ENCODE measurements at places on chromosomes 4 and X.
A peak's percentile ranks its signal among the peaks of the same experiment; 100 is the strongest.

GRCh38 chr4:172631832-172632231 lies 536.8 kb upstream of the GALNT7 start:
- no peaks in the 10 kb centered on the region for H3K36me3 ChIP-seq

GRCh38 chr4:148575577-148575976 lies 133.4 kb upstream of the NR3C2 start:
- no peaks in the 10 kb centered on the region for H3K4me1 ChIP-seq
- H3K27me3 ChIP-seq = no peaks in the 10 kb centered on the region
- no peak overlapping the region for H3K27ac ChIP-seq
- H3K36me3 ChIP-seq = no peaks in the 10 kb centered on the region
- H3K4me3 ChIP-seq = no peak overlapping the region

DNA sequence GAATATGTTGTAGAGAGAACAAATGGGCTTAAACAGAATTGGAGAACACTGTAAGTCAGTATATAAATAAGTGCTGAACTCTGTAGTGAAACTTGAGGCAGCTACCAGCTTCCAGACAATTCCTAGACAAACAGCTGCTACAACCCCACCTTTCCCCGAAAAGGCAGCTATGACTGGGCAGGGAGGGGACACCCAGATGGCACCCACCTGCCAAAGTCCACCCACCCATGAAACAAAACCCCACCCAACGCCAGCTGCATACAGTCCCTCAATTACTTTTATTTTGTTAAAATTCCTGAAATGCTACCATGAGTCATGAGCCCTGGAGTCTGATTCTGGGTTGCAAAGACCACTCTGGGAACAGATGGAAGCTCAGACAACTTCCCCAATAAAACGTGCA lies 24.4 kb downstream of the RELL1 start:
- H3K27ac ChIP-seq = no peak overlapping the region
- no peak for DNase-seq

DNA sequence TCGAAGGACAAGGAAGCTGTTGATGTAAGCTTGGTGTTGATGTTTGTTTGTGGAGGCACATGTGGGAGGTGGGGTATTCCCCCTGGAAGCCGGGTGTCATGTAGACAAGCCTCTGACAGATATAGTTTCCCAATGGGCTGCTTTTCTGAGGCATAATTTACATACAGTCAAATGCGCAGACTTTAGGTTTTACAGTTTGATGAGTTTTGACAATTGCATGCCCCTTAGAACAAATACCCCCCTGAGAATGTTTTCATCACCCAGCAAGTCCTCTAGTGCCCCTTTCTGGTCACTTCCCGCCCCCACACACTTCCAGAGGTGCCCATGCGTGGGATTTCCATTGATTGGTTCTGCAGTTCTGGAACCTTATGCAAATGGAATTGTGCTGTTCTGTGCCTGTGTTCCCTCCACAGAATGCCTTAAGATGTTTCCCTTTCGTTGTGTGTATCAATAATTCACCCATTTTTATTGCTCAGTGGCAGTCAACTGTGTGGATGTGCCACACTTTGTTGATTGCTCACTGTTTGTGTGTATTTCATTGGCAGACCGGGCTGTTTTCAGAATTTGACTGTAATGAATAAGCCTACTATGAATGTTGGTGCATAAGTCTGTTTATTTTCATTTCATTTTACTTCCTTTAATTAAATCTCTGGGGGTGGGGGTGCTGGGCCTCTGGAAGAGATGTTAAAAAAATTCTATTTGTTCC lies 8.5 kb downstream of the EVC start:
- peaks cover 2% of the 10 kb centered on the region for H3K27me3 ChIP-seq
- no peak overlapping the region for H3K4me3 ChIP-seq
- no peaks in the 10 kb centered on the region for H3K36me3 ChIP-seq
- DNase-seq = no peak
- no peak overlapping the region for H3K27ac ChIP-seq

DNA sequence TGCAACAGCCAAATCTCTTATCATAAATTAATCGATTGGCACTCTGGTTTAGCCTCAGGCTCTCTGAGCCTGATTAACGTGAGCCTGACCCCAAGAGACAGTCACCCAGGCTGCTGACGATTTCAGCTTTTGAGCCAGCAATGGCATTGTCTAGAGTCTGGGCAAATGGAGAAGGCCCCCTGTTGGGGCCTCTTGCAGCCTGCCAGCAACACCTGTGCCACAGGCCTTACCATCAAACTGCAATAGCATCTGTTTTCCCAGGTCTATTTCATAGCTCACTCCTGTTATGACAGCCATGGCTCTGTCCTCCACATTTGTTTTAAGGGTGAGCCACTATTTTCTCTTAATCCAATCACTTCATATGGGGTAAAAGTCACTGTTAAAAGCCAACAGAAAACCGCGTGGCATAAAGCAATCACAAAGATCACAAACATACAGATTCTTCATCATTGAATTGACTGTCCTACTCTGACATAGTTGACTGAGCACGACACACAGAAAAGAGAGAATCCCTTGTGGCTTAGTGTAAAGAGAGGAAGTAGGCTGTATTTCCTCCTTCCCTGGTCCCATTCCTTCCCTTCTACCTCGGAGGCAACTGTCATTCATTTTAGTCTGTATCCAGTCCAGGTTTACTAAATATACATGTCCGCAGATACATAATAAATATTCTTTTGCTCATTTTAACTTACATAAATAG lies 47.8 kb downstream of the SLC9A7 start:
- peaks cover 11% of the 10 kb centered on the region for H3K36me3 ChIP-seq
- no peak overlapping the region for H3K4me3 ChIP-seq
- H3K27me3 ChIP-seq = no peaks in the 10 kb centered on the region

GRCh38 chr4:130336585-130337217 lies 1240.7 kb downstream of the C4orf33 start:
- H3K27me3 ChIP-seq = no peaks in the 10 kb centered on the region
- DNase-seq = no peak
- no peaks in the 10 kb centered on the region for H3K4me1 ChIP-seq
- H3K36me3 ChIP-seq = no peaks in the 10 kb centered on the region
- no peak overlapping the region for H3K4me3 ChIP-seq
- H3K27ac ChIP-seq = no peak overlapping the region

GRCh38 chr4:37531151-37531550 lies 155.0 kb downstream of the RELL1 start:
- H3K4me1 ChIP-seq = no peaks in the 10 kb centered on the region
- no peaks in the 10 kb centered on the region for H3K36me3 ChIP-seq
- H3K27me3 ChIP-seq = no peaks in the 10 kb centered on the region
- no peak for DNase-seq
- H3K4me3 ChIP-seq = no peak overlapping the region
- no peak overlapping the region for H3K27ac ChIP-seq

- peaks cover 18% of the 10 kb centered on the region for H3K36me3 ChIP-seq
- H3K27me3 ChIP-seq = no peaks in the 10 kb centered on the region
- H3K4me3 ChIP-seq = no peak overlapping the region
- DNase-seq = no peak
- H3K27ac ChIP-seq = no peak overlapping the region
Measured at GRCh38 chr4:148196164-148196563, 246.1 kb downstream of the NR3C2 start.

- no peaks in the 10 kb centered on the region for H3K36me3 ChIP-seq
- no peak overlapping the region for H3K4me3 ChIP-seq
- no peaks in the 10 kb centered on the region for H3K27me3 ChIP-seq
- H3K27ac ChIP-seq = no peak overlapping the region
- DNase-seq = no peak
Measured at GRCh38 chrX:87425618-87426017, 92.0 kb upstream of the KLHL4 start.

DNA sequence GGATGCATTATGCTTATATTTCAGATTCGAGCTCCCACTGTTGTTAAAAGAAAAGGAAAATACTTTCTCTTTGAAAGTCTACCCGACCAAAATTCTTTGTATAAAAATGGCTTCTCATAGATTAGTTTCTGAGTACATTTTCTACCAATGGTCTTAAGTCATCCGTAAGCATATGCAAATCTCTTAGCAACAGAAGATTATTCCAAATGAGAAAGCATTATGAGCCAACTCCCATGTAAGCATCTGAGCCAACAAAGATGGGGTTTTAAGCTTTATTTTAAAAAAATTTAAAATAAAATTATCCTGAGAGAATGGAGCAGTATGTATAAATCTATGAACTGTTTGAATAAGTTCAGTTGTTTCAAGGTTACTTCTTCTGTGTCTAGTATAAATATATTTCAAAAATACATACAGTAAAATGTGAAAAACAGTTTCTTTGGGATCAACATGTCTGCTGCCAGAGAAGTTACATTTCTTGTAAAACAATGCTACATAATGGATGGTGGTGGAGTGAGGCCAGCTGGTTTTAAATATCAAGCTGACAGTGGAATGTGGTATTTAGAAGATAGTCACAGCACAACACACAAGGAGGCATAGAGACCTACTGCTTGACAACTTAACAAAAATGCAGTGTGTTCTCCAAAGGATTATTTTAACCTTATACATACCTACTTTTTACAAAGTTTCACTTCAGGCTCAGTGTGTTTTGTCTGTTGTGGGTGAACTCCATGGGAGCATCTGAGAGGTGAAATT lies 199.5 kb upstream of the DIPK2B start:
- H3K27me3 ChIP-seq = no peaks in the 10 kb centered on the region
- peaks cover 4% of the 10 kb centered on the region for H3K4me1 ChIP-seq
- no peak for DNase-seq
- no peaks in the 10 kb centered on the region for H3K36me3 ChIP-seq
- no peak overlapping the region for H3K4me3 ChIP-seq

DNA sequence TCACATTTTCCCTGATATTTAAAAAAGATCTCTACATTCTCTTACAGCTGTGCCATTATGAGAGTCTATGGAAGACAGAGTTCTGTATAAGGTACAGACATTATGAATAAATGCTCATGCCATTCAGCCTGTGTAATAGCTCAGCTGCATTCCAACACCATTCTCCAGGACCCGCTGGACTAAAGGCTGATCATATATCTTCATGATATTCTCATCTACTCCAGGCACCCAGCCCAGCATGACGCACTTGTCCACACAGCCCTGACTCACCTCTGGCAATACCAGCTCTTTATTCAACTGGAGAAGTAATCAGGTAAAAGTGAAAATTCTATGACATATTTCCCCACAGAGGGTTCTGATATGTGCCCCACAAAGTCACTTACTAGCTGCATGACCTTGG lies 437.5 kb upstream of the FGF16 start:
- peaks cover 2% of the 10 kb centered on the region for H3K27me3 ChIP-seq
- peaks cover 5% of the 10 kb centered on the region for H3K4me1 ChIP-seq
- DNase-seq = no peak
- no peak overlapping the region for H3K4me3 ChIP-seq

DNA sequence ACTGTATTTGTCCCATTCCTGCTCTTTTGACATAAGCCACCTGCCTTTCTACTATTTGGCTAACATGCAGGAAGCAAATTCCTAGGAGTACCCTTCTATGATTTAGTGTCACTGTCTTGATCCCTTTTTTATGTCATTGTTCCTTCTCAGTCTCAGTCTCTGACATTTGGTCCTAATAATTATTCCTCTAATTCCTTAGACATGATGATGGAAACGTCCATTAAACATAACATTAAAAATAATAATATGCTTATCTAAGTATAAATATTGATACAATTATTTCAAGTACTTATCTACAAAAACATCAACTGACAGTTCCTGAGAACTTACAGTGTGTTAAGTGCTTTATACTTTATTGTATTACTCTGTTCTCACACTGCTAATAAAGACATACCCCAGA lies 857.0 kb upstream of the LCORL start:
- H3K27me3 ChIP-seq = no peaks in the 10 kb centered on the region
- no peak overlapping the region for H3K27ac ChIP-seq
- no peaks in the 10 kb centered on the region for H3K36me3 ChIP-seq
- no peak for DNase-seq
- H3K4me3 ChIP-seq = no peak overlapping the region

- DNase-seq = no peak
- no peak overlapping the region for H3K4me3 ChIP-seq
- no peaks in the 10 kb centered on the region for H3K27me3 ChIP-seq
- no peak overlapping the region for H3K27ac ChIP-seq
Measured at GRCh38 chrX:70527610-70528345, 83.1 kb downstream of the DLG3 start.

DNA sequence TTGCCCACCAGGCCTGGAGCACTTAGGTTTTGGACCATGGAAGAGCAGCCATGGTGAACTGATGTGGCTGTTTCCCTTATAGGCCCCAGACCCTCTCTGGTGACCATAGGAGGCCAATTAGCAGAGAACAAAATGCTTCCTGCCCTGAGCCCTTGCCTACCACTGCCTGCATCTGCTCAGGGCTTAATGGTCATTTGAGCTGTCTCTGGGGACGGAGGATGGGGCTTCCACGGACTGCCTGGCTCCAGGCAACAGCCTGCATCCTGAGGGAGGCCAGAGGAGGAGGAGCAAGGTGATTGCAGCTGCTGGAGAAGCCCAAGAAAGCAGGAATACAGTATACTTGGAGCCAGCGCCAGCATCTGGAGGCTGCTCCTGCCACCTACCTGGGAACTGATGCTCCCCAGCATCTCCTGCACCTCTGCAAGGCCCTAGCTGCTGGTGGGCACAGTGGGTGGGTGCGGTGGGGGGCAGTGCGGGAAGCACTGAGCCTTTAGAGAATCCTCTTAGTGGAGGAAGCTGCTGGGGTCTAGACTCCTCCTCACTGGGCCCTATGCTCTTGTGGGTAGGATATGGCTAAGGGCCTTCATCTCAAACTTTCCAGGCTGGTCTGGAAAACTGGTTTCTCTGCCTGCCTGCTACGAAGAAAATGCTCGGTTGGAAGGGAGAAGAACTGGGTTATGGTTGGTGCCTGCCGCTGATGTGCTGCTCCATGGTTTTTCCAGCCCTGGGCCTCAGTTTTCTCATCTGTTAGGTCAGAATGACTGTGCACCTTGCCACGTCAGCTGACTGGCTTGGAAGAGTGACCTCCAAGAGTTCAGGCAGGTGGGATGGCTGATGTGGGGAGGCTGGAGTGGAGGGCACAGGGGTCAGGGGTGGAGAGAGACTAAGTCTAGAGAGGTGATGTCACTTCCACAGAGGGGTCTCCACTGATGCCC lies 158.8 kb upstream of the PJA1 start:
- DNase-seq = no peak
- H3K27me3 ChIP-seq = no peaks in the 10 kb centered on the region
- H3K36me3 ChIP-seq = no peaks in the 10 kb centered on the region
- H3K27ac ChIP-seq = no peak overlapping the region
- H3K4me3 ChIP-seq = no peak overlapping the region
- no peaks in the 10 kb centered on the region for H3K4me1 ChIP-seq

DNA sequence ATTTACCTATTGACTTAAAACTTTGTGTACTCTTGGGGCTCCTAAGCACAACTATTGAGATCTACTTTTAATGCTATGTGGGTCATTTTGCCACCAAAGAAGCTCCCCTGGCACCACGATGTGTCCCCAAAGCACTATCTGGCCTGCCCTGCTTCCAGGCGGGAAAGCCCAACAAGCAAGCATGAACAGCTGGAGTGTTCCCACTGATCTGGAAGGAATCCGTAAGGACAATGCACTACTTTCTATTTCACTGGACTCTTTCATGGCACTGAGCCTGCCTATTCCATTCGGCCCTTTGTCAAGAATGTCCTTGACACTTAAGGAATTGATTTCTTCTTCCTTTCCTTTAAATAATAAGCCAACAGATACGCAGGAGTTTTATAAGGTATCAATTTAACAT lies 38.8 kb downstream of the GRIA3 start:
- H3K4me3 ChIP-seq = no peak overlapping the region
- H3K27me3 ChIP-seq = no peaks in the 10 kb centered on the region
- no peaks in the 10 kb centered on the region for H3K4me1 ChIP-seq

- H3K27ac ChIP-seq = no peak overlapping the region
- no peaks in the 10 kb centered on the region for H3K36me3 ChIP-seq
- no peaks in the 10 kb centered on the region for H3K4me1 ChIP-seq
- DNase-seq = no peak
Measured at GRCh38 chrX:153777261-153778090, 3.4 kb upstream of the SRPK3 start.

GRCh38 chrX:41667631-41668030 lies 21.1 kb upstream of the GPR34 start:
- no peak overlapping the region for H3K4me3 ChIP-seq
- peak overlapping the region; percentile 66 for H3K27ac ChIP-seq
- no peaks in the 10 kb centered on the region for H3K27me3 ChIP-seq
- peaks cover 70% of the 10 kb centered on the region for H3K4me1 ChIP-seq
- no peak for DNase-seq

Data from activated CD8-positive, alpha-beta T cell treated with anti-CD3 and anti-CD28 coated beads for 36 hours (primary cell).